ENCODE measurements at places on chromosomes 7 and 10. TPM values are rescaled to one million over a fixed set of nuclear protein-coding genes. Genes with fewer than 3 reads are reported as not detected.

Gene DIP2C
- 12.6 TPM for total RNA-seq

GRCh38 chr10:112461029-112461887 lies 14.2 kb downstream of the VTI1A start:
- peak; percentile 71 for DNase-seq

Gene POU6F2
- total RNA-seq, result under 0.01 TPM

GRCh38 chr7:120825576-120825975 lies 32.4 kb downstream of the TSPAN12 start:
- DNase-seq, result no peak

DNA sequence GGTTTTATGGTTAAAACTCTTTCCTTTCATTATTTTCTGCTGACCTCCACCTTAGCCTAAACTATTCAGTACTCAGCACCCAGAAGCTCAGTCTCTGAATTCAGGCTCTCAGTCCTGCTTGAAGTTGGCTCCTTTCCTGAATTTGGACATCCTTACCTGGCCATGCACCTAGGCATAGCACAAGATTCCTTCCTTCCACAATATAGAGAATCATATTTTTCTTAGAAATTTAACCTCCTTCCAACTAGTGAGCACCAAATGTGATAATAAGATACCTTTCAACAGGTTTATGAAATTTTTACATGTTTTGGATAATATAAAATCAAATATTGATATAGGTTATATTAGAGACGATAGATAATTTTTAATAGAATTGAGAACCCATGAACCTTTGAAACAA lies 905.6 kb upstream of the GHITM start:
- DNase-seq, result no peak

GRCh38 chr10:3668276-3668965 lies 116.6 kb downstream of the KLF6 start:
- DNase-seq, result peak; percentile 79

DNA sequence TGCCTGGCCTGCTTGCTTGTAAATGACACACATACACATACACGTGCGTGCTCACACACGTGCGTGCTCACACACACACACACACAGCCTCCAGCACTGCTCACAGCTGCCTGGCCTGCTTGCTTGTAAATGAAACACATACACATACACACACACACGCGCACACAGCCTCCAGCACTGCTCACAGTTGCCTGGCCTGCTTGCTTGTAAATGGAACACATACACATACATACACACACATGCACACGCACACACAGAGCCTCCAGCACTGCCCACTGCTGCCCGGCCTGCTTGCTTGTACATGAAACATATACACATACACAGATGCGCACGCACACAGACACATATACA lies 397.2 kb downstream of the PLXNA4 start:
- no peak for DNase-seq

Gene IL6
- total RNA-seq, result 22.1 TPM

DNA sequence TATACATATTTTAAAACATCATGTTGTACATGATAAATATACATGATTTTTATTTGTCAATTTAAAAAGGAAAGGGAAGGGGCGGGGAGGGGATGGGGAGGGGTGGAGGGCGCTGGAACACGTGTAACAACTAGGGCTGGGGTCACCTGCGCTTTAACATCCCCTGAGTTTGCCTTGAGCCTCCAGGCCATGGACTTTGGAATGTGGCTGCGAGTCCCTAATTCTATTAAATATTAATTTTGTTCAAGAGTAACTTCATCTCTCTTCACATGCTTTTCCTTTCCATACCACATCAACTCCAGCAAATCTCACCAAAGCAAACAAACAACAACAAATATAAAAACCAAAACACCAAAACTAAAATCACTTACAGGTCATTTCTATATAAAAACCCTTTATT lies 10.6 kb downstream of the IFIT5 start:
- no peak for DNase-seq

DNA sequence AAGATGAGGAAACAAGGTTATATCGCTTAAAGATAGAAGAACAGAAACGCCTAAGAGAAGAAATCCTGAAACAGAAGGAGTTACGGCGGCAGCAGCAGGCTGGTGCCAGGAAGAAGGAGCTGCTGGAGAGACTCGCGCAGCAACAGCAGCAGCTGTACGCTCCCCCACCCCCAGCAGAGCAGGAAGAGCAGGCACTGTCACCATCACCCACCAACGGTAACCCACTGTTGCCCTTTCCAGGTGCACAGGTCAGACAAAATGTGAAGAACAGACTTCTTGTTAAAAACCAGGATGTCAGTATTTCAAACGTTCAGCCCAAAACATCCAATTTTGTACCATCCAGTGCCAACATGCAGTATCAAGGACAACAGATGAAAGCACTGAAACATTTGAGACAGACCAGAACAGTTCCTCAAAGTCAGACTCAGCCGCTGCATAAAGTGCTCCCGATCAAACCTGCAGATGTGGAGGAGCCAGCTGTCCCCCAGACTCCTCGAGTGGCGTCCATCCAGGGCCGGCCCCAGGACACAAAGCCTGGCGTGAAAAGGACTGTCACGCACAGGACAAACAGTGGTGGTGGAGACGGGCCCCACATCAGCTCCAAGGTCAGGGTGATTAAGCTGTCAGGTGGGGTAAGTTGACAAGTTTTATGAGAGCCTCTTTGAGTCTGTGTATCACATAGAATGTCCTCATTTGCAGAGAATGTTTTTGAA lies 67.1 kb downstream of the SHH start:
- no peak for DNase-seq

DNA sequence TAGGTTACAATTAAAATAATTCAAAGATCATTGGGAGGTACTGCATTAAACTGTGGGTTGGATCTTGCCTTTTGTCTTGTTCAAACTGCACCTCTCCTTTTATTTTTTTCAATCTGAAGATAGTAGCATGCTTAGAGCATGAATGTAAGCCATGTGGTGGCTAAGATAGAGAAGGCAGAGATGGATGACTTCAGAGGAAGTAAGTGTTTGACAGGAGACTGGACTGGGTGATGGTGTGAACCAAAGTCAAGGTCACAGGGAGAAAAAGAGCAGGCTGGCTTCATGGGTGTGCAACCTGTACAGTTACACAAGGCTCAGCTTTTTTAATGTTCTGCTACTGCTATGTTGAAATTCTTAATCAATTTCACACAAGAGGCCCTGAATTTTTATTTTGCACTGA lies 85.6 kb downstream of the ZEB1 start:
- DNase-seq, result peak; percentile 59

Gene ABCB1
- total RNA-seq, result 0.77 TPM

DNA sequence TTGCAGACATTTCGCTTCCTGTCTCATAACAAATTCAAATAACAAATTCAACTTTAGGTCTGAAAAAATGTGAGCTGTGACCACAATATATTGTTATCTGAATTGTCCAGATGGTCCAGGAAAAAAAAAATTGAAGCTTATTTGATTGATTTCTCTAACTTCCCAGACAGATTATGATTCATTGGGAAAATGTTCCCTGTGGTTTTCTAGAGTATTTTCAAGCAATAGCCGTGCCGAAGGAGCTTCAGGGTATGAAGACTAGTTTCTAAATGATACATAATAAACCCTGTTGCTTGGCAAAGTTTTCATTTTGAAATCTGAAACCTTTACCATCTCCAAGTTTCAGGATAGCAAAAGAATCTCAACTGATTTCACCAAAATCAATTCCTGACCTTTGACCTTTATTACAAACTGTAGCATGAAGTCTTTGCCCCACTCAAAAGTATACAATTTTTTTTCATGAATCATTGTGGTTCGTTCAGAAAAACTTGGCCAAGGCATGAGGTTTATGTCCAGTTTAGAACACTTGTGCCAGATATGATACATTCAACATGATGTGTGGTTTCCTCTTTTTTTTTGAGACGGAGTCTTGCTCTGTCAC lies 109.9 kb downstream of the JCAD start:
- peak; percentile 100 for DNase-seq

DNA sequence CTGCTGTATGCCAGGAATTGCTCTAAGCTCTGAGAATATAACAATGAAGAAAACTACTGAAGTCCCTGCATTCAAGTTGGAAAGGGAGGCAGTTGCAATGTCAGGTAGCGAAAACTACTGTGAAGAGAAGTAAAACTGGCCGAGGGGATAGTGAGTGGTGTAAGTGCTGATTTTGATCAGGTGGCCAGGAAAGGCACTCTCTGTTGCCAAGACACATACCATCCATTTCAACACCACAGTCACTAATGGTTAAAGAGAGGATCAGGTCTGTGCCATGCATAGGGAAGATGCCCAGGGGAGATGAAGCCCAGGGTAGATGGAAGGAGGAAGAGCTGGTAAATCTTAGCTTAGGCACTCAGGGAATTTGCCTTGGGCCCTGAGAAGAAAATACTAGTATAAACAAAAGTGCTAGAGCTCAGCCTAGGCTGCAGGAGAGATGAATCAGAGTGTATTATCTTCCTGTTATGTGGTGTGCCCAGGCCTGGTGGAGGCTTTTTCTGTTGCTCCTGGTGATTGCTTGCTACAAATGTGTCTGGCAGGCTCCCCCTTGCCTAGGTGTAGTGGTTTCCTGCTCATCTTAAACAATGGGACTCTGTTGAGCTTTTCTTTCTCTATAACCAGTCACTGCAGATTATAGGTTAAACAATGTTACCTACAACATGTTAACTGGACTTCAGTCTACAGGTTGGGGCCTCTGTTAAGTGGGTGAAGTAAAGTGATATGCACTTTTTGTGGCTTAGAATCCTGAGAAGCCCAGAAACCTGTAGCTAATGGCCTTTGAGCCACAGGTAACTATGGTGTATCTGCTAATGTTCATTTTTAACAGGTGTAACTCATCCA lies 125.5 kb downstream of the LRRC4 start:
- DNase-seq, result peak; percentile 68

GRCh38 chr10:71878327-71879034 lies 27.4 kb upstream of the PSAP start:
- DNase-seq, result no peak

Measured in fibroblast of lung (primary cell).